Activated CD4-positive, alpha-beta T cell treated with anti-CD3 and anti-CD28 coated beads, Interleukin-2, amount 50 U/mL, for 48 hours (primary cell): ENCODE measurements at places on chromosomes 5 and 9.

DNA sequence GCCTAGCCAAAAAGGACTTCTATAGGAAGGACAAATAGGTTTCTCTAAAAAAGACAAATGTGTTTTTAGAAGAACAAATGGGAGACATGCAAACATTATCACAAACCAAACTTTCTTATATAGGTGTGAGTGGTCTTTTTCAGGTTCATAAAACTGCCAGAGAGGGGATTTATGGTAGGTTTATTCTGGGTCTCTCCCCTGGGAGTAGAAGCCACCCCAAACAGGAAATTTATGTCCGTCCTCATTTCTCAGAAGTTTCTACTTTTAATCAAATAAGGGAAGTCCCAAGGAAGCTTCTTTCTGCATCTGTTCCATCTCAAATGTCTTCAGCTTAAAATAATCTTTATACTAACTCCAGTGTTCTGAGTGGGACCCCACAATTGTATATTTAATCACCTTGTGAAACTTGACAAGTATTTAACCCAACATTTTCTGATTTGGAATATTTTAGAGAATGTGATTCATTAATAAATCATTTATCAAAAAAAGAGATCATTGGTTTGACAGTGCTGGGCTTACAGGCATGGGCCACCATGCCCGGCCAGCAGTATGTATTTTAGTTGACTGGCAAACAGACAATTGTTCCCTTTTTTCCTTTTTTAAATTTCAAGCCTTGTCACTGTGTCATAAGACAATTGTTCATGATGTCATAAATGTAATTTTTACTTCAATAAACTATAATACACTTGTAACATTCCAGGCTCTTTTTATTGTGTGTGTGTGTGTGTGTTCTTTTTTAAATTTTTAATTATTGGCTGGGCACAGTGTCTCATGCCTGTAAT is 44.6 kb upstream of the GLDC start:
- DNase-seq: no peak

GRCh38 chr5:106386287-106386686 is 1284.5 kb downstream of the EFNA5 start:
- DNase-seq: no peak

DNA sequence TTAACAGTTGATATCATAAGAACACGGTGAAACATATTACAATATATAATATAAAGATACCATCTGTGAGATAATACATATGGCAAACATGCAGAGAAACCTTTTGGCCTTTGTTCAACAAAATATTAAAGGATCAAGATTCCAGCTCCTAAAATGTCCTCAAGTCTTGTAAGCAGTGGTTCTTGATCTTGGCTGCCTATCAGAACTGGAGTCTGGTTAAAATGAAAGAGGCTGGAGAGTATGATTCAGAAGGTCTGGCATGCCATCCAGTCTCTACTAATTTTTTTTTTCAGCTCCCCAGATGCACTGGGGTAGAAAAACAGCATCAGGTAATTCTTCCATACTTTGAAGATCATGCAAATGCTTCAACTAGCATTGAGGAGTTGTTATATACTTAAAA is 83.2 kb downstream of the TNC start:
- no peak for DNase-seq

- no peak for DNase-seq
Observed at GRCh38 chr9:1284727-1285126, 234.6 kb downstream of the DMRT2 start.

DNA sequence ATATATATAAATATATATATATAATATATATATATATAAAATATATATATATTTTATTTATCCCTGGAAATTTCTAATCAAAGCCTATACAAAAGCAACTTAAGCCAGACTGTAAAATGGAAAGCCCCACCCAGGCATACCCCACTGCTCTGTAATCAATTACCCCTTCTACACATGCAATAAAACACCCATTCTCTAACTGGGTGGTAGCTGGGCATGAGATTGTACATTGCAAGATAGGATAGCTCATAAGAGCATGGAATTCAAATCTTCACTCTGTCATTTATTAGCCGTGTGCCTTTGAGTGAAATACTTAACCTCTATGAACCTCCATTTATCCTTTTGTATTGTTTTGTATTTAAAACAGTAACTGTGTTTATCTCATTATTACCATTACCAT is 405.3 kb upstream of the SLC30A5 start:
- no peak for DNase-seq

DNA sequence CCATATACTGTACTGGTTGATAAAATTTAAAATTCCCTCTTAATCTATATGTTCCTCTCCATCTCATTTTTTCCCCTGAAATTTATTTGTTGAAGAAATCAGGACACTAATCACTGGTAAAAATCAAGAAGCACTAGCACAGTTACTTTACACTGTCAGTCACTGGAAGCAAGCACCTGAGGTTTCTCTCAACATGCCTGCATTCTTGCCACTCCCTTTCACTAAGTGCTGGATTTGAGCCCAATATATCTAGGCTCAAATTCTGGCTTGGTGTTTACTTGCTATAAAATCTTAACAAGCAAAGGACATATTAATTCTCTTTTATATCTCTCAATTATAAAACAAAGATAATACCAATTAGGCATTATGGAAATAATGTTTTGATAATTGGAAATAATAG is 58.6 kb downstream of the DIAPH1 start:
- no peak for DNase-seq

DNA sequence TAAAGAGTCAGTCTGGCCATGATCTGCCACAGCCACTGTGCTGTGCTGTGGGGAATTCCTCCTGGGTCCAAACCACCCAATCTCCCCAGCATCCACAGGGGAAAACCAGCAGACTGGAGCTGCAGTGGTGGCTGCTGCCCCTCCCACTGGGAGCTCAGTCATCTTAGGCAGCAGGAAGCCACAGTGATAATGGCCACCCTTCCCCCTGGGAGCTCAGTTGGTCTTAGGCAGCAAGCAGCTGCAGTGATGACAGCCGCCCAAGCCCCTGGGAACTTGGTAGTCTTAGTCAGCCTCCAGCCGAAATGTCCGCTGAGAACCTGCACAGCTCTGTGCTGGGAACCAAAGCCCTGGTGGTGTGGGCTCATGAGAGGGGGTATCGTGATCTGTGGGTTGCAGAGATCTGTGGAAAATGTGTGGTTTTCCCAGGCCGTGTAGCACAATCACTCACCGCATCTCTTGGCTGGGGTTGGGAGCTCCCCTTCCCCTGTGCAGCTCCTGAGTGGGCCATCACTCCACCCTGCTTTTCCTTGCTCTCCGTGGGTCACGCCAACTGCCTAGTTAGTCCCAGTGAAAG is 38.4 kb upstream of the SMIM15 start:
- no peak for DNase-seq

GRCh38 chr5:53323511-53323910 is 156.9 kb upstream of the FST start:
- no peak for DNase-seq

DNA sequence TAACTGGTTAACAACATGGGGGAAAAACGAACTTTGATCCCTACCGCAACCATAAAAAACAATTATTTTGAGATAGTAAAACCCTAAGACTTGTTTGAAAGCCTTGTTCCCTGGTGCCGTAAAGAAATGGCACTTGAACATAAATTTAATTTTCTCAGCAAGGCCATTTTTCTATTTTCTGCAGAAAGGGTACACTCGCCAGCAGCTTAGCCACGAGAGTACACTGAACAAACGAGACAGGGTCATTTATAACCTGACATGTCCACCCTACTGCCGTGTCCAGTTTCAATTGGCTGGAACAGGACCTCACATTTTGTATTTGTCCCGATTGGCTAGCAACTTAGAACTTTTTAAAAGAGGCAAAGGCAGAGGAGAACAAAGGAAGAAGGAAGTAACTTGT is 26.8 kb downstream of the FBXW11 start:
- DNase-seq: no peak

- no peak for DNase-seq
Observed at GRCh38 chr5:112338681-112339337, 80.3 kb downstream of the EPB41L4A start.

- no peak for DNase-seq
Observed at GRCh38 chr9:91040371-91041215, 239.0 kb downstream of the SYK start.

DNA sequence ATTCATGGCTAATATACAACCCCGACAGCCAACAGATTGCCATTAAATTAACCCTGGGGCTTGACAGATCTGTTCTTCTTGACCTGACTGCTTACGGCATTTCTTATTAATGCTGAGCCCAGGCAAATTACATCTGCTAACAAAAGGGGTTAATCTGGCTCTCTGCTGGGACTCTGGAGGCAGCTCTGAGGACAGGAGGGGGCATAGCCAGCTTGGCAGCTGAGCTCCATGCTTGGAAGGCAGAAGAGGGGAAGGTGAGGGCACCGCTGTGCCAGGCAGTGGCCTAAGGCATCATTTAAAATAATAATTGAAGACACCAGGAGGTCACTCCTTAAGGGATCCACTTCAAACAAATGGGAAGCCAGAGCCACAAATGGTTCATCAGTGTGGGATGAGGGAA is 126.0 kb upstream of the GPR151 start:
- no peak for DNase-seq

DNA sequence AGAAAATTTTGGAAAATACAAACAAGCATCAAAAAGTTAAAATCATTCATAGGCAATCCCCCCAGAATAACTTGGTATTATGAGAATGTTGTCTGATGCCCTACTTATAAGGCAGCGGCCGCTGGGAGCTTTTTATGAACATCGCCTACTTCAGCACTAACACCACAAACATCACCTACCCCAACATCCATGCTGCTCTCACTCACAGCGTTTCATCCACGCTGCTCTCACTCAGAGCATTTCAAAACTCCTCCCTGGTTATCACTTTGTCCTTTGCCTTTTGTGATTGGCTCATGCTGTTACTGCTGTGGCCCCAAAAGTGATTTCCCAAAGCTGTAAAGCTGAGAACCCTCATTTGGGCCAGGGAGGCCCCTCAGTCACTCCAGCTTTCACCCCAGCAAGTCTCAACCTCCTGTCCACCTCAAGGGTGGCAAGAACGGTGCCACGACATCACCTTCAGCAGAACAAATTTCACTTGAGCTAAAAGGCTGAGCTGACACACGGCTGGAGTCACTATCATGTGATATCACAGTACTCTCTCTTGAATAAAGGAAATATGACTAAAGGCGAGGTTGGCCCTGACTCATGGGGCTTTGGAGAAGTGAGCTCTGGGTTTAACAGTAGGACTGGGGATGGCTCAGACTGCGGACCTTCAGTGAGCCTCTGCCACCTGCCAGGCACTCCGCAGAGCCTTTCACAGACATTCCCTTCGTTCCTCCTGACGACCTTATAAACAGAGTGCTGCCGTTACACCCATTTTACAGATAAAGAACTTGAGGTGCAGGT is 25.2 kb downstream of the SHC3 start:
- DNase-seq: peak; percentile 44
